ENCODE measurements at places on chromosomes 2 and 18. TPM values are rescaled to one million over a fixed set of nuclear protein-coding genes. Genes with fewer than 3 reads are reported as not detected.

Gene TMEM185B
- total RNA-seq = 25.8 TPM

Gene CDK15
- total RNA-seq = not detected

Gene BBS5
- total RNA-seq = 2.2 TPM

Gene CYP27A1
- not detected for total RNA-seq

Gene PLGLB1
- total RNA-seq = 2.0 TPM

Gene FBXO15
- 2.4 TPM for total RNA-seq

Gene ANKRD62
- not detected for total RNA-seq

Gene BOLL
- not detected for total RNA-seq

Gene XRCC5
- total RNA-seq = 362 TPM

Gene KIF1A
- 1.5 TPM for total RNA-seq

Gene PTPN4
- total RNA-seq = 89.1 TPM

Gene KANSL1L
- total RNA-seq = 2.6 TPM

Gene HTR2B
- not detected for total RNA-seq

Gene RBM43
- 4.9 TPM for total RNA-seq

Gene RAX
- not detected for total RNA-seq

Gene COL6A3
- 0.10 TPM for total RNA-seq

Gene EN1
- not detected for total RNA-seq

Gene IRS1
- 7.3 TPM for total RNA-seq

Gene GALNT13
- 0.55 TPM for total RNA-seq

Gene SMYD5
- total RNA-seq = 21.3 TPM

Gene CRYBA2
- not detected for total RNA-seq

Gene SERPINB7
- total RNA-seq = not detected

Gene CD8B2
- 3.6 TPM for total RNA-seq

Gene DLGAP1
- total RNA-seq = not detected

Gene PPP1R1C
- not detected for total RNA-seq

Gene VWC2L
- total RNA-seq = not detected

Gene SAG
- total RNA-seq = not detected

Gene INPP5D
- 108 TPM for total RNA-seq

Gene TMEM163
- total RNA-seq = 0.23 TPM

Gene DES
- not detected for total RNA-seq

Gene PLEK
- total RNA-seq = 4.7 TPM

Gene MALL
- not detected for total RNA-seq

Gene THSD7B
- total RNA-seq = not detected

Gene CELF4
- total RNA-seq = not detected

Gene IL37
- total RNA-seq = not detected

Gene LCT
- 0.18 TPM for total RNA-seq

Gene ALPP
- total RNA-seq = not detected

Gene TCF23
- not detected for total RNA-seq

Gene SLC9A2
- not detected for total RNA-seq

Measured in activated CD8-positive, alpha-beta T cell treated with anti-CD3 and anti-CD28 coated beads, Interleukin-2, amount 10 ng/mL, durations not matched to agents 7 days and 5 days (primary cell).